MCF 10A (cell line): ENCODE measurements at places on chromosomes 5 and 9.

DNA sequence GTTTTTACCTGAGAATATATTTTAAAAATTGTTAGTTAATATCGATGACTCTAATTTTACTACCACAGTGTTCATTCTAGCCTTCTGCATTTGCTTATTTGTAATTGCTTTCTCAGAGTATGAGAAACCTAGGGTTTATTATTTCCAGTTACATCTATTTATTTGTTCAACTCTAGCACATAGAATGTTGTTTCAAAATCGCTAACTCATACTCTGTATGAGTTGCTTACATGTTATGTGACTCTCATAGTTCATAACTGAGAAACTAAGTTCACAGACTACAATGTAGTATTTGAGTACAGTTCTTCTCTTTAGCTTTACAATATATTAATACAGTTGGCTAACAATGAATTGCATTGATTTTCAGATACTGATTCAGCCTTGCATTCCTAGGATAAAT is 103.2 kb downstream of the MACROH2A1 start:
- no peak for DNase-seq

GRCh38 chr9:120950421-120951388 is 24.1 kb upstream of the TRAF1 start:
- no peak for DNase-seq

DNA sequence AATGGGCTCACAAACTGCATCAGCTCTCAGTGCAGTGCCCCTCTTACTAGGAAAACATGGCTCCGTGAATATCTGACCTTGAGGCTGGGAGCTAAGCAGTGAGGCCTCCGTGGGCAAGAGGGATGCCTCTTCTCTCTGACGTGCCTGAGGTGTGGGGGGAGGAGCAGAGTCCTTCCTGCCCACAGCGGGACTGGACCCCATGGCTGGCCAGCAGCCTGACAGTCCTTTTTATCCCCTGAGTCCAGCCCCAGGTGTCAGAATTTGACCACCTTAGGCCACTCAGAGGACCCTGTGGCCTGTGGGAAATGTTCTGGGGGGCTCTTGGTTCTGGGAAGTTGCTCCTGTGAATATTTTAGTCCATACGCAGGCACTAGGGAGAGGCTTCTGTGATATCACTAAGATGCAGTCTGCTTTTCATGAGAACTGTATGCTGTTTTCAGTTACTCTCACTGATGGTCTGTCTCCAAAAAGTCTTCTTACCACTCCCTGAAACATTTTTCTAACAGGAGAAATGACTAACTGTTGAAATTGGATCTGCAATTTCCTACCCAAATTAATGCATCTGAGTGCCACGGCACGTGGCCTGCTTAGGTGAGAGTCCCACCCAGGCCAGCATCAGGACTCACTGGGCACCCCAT is 23.4 kb downstream of the ANGPTL2 start:
- no peak for DNase-seq

- peak; percentile 50 for DNase-seq
These were observed 27.9 kb upstream of the MGAT1 start for GRCh38 chr5:180830253-180831138.

GRCh38 chr5:17316970-17317459 is 99.6 kb downstream of the BASP1 start:
- DNase-seq = peak; percentile 62

DNA sequence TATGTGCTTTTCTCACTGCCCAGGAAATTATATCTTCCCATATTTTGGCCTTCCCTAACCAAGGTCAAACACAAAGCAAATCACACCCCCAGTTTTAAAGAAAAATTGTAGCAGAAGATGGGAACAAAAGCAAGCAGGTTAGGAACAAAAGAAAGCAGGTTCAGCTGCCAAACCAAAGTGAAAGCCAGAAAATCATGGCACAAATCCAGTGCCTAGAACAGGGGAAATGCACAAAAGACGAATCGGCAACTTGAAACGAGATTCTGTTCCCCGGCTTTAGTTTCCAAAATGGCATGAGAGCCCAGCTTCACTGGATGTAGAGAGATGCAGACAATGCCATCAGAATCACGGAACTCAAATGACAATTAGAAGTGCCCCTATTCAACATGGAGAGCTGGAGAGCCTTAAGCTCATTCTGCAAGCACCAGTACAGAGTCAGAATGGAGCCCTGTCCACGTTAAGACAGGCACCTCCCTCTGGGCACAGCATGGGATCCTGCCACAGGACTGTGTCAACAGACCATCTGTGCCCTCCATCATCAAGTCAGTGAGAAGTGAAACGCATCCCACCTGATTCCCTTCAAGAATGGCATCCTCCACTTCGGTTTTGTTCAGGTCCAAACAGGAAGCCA is 13.8 kb downstream of the DNAH5 start:
- no peak for DNase-seq

DNA sequence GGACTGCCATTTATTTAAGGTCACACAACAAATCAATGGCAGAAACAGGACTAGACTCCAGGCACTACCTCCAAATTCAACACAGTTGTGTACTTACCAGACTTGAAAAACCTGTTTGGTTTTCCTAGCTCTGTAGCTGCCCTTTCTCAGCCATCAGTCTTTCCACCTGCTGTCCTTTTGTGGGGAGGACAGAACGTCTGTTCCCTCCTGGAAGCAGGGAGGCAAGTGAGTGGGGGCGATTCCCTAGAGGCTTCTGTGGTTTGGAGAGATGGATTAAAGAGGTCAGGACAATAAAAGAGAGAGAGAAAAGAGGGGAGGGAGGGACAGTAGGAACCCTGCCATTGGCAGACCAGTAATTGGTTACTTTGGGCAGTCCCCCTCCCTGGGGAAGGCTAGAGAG is 14.7 kb downstream of the ASTN2 start:
- no peak for DNase-seq
